ENCODE measurements at places on chromosomes 16 and 17.

GRCh38 chr17:50613007-50613992 is 21.4 kb upstream of the ABCC3 start:
- no peak for DNase-seq

DNA sequence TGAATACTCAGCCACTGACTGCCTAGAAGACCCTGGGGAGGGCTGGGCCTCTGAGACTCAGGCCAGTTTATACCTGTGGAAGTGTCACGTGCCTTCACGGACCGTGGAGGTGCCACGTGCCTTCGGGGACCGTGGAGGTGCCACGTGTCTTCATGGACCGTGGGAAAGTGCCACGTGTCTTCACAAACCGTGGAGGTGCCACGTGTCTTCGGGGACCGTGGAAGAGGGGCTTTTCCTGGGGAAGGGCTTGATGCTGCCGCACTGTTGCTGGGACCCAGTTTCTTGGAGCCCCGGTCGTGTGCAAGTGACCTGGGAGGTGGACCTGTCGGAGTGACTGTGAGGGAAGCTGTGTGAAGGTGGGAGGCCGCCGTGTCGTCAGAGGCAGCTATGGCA is 166.2 kb downstream of the BANP start:
- no peak for DNase-seq

GRCh38 chr16:55810451-55810961 is 22.4 kb downstream of the CES1 start:
- DNase-seq = no peak

- no peak for DNase-seq
These were observed 746 bp upstream of the POLG2 start for GRCh38 chr17:64497565-64498035.

- DNase-seq = peak; percentile 11
These were observed 171.8 kb upstream of the FOXF1 start for GRCh38 chr16:86338403-86339115.

GRCh38 chr17:80584176-80584905 is 39.7 kb downstream of the RPTOR start:
- DNase-seq = no peak

GRCh38 chr16:11651796-11652195 is 16.5 kb upstream of the SNN start:
- DNase-seq = no peak

Measured in GM03348 (cell line).